ENCODE measurements at places on chromosomes 16 and 17.
A peak's percentile ranks its signal among the peaks of the same experiment; 100 is the strongest.

DNA sequence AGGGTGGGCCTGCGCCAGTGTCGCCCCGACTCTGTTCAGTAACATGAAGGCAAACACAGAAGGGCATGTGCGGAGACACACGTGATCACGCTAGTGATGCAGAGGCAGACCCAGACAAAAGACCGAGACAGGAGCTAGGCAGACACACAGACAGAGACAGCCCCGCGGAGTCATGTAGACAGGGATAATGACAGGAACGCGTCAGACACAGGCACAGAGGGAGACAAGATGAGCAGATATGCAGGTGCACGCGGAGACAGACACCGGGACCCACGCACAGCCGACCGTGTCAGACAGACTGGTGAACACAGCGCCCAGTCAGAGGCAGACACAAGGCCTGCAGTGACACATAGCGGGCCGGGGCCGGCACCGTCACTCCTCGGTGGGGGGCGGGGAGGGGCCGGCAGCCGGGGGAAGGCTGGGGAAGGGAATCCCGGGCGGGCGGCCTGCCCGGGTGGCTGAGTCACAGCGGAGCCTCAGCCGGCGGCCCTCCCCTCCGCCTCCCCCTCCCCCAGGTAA is 7.4 kb downstream of the KDM6B start:
- DNase-seq: peak; percentile 93

DNA sequence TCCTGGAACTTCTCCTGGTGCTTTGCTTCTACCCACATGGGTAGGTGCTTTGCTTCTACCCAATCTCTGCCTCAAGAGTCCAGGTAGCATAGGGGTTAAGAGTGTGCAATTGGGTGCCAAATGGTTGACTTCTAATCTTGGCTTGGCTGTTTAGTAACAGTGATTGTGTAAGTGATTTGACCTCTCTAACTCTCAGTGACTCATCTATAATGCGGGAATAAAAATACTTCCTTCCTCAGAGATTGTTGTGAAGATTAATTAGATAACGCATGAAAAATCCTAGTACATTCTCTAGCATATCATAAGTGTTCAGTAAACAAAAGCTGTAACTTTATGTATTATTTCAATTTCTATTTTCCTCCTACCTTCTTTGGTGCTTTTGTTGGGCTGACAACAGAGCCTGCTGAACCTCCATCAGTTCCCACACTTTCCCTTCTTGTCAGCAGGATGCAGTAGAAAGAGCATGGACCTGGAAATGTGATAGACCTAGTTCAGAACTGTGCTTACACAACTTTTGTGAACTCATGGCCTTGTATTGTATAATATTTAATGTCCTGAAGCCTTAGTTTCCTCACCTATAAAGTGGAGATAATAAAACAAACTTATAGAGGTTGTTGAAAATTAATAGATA is 72.9 kb upstream of the SMIM36 start:
- no peak for DNase-seq

- peak; percentile 37 for DNase-seq
These were observed 4.0 kb downstream of the LYRM1 start for GRCh38 chr16:20904507-20905081.

GRCh38 chr16:49019831-49020230 is 261.8 kb downstream of the CBLN1 start:
- DNase-seq: no peak

DNA sequence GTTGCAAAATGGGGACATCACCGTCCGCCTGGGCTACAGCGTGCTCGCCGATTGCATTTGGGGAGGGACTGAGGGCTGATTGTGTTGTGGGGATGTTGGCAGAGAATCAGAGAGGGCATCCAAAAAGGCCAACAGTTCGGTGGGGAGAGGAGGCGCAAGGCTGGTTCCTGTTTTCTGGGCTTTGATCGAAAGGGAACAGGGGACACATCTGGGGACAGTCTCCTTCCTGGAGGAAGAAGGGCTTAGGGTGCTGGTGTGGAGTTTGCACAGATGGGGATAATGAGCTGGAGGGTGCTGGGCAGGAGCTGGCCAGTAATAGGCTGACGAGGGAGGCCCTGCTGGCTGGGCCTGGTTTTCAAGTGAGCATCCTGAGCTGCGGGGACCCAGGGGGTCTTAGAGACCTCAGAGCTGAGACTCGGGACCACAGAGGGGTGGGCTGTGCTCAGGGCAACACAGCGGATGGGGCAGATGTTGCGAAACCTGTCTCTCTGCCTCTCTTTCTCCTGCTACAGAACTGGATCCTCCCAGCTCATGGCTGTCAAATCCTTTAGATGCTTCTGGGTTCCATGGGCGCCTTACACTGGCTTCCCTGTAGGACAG is 288.7 kb downstream of the SEC14L1 start:
- no peak for DNase-seq

- DNase-seq: no peak
These were observed 599.1 kb upstream of the SOX9 start for GRCh38 chr17:71521724-71522123.

DNA sequence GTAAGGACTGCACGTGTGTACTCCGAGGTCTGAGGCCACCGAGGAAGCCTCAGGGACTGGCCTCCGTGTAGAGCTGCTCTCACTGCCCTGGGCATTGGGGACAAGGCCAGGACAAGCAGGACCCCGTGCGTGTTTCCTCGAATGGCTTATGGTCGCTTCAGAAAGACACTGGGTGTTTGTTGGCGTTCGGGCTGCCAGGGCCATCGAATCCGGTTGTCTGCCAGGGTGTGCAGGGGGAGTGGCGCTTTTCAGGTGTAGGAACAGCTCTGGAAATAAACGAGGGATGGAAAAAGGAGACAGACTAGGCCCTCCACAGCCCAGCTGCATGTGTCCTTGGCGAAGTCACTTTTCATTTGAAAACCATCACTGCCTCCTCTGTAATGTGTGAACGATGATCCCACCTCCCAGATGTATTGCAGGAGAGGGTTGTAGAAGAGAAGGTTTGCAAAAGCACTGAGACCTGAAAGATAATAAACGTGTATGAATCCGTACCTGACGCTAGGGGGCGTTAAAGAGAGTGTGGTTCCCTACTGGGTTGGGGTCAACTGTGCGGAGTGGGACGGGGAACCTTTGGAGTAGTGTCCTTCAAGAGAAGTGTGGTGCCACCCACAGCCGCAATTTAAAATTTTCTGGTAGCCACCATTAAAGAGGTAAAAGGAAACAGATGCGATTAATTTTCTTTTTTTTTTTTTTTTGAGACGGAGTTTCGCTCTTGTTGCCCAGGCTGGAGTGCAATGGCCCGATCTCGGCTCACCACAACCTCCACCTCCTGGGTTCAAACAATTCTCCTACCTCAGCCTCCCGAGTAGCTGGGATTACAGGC is 2.1 kb upstream of the ZSCAN10 start:
- peak; percentile 73 for DNase-seq

DNA sequence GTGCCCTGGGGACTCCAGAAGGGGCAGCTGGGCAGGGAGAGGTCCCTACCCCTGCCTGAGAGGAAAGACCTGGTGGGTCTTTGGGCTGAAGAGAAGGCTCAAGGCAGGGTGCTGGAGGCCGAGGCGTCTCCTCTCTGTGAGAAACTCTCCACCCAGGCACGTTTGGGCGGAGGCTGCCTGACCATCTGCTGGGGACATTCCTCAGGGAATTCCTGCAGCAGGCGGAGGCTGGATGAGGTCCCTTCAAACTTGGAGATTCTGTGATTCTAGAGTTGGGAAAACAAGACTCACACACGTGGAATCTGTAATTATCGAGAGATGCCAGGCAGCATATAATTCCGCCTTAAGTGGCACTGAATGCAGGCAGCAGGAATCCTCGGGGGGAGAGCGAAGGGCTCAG is 21.1 kb upstream of the PHF12 start:
- no peak for DNase-seq

- DNase-seq: no peak
These were observed 15.6 kb downstream of the GAA start for GRCh38 chr17:80116921-80117380.

- no peak for DNase-seq
These were observed 60.1 kb upstream of the DYNLRB2 start for GRCh38 chr16:80480664-80481063.

DNA sequence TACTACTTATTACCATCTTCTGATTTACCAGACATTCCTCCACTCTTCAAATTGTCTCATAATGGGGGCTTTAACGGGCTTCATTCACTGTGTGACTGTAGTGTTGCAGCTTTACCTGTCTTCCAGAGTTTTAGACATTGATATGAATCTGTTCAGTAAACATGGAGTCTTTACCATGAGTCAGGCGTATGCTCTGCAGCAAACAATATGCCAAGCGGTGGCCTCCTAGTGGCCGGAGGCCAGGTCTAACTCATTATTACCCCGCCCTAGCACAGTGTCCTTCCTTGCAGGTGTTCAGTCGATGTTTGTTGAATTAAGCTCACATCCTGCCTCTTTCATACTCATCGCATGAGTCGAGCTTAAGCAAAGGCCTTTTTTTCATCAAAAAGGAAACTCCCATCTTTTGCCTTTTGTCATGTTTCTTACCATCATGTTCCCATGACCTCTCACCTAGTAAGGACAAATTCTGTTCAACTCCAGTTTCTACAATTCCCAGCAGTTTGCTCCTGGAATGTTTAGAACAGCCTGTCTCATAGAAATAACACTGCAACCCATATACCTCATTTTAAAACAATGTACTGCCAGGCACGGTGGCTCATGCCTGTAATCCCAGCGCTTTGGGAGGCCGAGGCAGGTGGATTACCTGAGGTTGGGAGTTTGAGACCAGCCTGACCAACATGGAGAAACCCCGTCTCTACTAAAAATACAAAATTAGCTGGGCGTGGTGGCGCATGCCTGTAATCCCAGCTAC is 39.4 kb downstream of the TUBD1 start:
- DNase-seq: peak; percentile 73

- DNase-seq: no peak
These were observed 98.7 kb downstream of the HS3ST2 start for GRCh38 chr16:22912654-22913053.

DNA sequence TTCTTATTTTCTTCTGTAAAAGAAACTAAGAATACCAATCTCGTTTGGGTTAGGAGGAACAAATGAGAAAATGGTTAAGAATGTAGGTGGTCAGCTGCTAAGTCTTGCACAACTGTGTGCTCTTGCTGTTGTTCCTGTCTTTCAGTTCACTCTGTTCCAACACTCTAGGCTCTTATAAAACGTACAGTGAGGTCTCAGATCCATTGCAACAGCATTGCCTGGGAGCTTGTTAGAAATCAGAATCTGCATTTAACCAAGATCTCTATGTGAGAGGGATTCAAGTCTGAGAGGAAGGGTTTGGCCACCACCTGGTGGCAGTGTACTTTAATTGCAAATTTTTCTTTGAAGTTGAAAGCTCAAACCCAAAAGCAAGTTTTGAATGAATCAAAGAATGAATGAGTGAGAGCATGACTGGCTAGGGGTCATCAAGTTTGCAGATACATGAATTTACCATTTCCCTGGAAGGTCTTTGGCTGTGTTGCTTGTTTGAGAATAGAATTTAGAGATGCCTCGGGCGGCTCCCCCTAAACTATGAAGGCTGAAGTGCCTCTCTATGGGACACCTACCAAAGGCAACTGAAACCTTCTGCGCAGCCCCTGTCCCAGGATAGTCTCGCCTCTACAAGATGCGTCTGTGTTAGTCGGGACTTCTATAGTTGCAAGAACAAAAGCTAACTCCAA is 2.5 kb downstream of the ALOX15B start:
- peak; percentile 46 for DNase-seq

GRCh38 chr17:40374821-40375498 is 10.4 kb upstream of the GJD3 start:
- DNase-seq: no peak

GRCh38 chr17:17030515-17031211 is 11.6 kb upstream of the MPRIP start:
- DNase-seq: no peak

DNA sequence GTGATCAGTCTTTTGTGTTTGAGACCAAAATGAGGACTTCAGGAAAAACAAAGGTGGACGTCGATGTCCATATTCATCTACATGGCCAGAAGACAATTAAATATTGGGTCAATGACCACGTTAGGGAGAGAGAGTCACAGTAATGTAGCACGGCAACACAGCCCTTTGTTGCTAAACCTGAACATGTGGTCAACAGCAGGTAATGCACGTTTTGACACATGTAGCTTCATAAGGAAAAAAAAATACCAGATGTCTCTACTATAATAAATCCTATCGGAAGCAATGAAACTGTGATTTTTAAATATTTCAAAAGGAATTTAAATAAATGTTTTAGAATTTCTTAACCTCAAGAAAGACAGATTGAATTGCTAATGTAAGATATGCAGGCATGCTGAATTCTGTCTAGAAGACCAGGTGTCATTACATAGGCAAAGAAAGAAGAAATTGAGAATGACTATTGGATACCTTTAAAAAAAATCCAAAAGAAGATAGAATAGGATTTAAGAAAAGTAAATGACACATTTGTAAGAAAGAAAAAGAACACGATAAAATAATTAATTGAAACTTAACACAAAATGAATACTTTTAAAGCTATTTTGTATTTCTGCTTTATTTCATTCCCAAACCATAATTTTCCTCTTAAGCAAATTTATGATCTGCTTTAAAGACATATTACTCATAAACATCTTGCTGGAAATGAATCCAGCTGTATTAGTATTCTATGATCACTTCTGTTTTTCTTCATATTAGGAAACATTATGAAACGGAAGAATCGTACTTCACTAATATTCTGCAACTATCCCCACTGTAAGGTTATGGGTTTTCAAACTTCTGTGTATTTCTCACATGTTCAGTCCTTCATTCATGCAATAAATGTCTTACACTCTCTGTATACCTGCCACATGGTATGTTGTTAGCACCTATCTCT is 30.1 kb downstream of the ABCA8 start:
- no peak for DNase-seq

GRCh38 chr17:33688771-33689170 is 395.7 kb upstream of the ASIC2 start:
- no peak for DNase-seq

DNA sequence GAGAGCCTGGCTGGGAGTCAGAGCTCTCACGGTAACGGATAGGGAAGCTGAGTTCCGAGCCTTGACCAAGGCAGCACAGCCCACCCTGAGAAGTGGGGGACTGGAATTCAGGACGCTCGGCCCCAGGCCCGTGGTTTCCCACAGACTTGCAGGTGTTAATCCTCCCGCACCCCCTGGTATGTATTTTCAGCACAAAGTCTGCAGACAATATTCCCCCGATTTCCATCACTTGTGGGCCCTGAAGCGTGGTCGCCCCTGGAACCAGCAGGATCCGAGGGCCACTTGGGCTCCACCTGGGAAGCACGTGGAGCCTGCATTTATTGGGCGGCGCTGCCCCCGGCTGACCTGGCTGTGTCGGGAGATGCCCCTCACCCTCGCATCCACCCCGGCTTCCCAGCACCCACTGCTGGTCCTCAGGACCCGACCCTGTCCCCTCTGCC is 60.2 kb downstream of the WSB1 start:
- DNase-seq: no peak

- no peak for DNase-seq
These were observed 18.8 kb downstream of the ADORA2B start for GRCh38 chr17:15963670-15964110.

DNA sequence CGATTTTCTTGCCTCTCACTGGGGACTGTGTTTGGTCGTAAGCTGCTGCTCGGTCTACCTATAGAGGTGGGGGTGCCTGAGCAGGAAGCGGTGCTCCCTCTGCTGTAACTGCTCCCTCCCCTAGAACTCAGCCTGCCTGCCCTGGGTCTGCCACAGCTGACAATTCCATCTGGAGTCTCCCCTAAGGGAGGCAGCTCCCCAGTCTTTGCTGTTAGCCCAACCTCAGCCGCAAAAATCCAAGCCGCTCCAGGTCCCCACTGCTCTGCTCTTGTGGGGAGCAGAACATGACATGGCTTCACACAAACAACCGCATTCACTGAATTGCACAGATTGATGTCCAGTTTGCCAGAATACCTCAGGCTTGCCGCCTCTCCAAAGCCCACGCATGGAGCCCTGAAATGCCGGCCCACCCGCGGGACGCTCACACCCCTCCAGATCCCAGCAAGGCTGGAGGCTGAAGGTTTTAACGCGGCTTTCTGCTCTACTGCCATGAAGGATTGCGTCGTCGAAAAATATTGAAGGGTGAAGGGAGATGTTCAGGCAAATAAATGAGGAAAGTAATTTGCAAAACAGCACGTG is 221.5 kb upstream of the FOXF1 start:
- DNase-seq: no peak

Measured in CD4-positive, alpha-beta T cell treated with Interleukin-1 beta for 1 hour (primary cell).